ENCODE measurements at places on chromosomes 12 and 14.

GRCh38 chr12:76183459-76184186 lies 99.1 kb upstream of the NAP1L1 start:
- DNase-seq: peak; percentile 77

GRCh38 chr14:100135073-100135472 lies 24.4 kb downstream of the DEGS2 start:
- DNase-seq: no peak

GRCh38 chr12:592024-592505 lies 71.2 kb downstream of the NINJ2 start:
- DNase-seq: no peak

DNA sequence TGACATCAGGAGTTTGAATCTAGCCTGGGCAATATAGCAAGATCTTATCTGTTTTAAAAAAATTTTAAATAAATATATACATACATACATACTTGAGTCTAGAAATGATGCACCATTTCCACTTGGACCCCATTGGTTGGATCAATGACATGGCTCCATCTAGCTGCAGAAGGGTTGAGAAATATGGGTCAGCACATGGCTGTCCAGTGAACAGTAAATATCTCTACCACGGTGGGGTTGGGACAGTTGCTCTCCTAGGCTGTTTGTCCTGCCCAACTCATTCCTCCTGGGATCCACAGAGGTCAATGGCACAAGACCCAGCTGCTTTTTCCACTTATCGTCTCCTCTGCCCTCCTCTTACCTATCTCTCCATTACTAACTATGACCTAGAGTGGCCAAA lies 23.6 kb downstream of the PLEKHH1 start:
- DNase-seq: no peak

DNA sequence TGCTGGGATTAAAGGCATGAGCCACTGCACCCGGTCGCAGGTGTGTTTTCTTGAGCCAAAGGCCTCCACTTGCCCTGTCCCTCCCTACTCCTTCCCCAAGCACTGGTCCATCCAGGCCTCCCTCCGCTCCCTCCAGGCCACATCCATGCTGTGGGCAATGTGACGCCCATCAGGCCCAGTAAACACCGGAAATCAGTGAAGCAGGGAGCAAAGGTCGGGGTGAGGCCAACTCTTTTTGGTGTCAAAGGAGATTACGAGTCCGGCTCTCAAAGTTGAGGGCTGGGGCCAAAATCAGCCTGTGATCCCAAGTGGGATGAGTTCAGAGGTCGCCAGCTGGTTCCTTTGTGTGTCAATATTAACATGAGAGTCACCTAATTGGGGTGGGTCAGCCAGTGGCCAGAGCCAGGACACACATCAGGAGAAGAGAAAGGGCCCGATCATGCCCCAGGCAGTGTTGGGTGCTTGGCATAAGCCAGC lies 195.7 kb downstream of the RBM19 start:
- no peak for DNase-seq

- DNase-seq: no peak
Measured at GRCh38 chr12:57603815-57604453, 690 bp upstream of the DTX3 start.

DNA sequence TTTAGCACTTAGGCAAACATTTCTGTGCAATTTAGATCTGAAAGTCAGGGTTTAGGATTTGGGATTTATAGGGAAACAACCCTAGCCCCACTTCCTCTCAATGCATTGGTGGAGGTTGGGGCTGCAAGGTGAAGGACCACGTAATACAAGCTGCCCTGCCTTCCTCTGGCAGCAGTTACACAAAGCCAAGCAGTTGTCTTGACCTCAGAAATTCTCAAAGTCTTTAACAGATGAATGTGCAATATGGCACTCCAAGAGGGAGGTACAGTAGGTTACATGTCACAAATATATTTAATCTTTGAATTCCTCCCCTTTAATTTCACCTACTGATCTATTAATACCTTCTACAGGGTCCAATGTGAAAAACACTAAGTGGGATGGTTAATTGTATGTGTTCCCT lies 23.9 kb downstream of the IFNG-AS1 start:
- DNase-seq: no peak

- DNase-seq: no peak
Measured at GRCh38 chr12:42468341-42468821, 121.2 kb downstream of the PRICKLE1 start.

- DNase-seq: no peak
Measured at GRCh38 chr12:125564753-125565152, 499.5 kb downstream of the AACS start.

GRCh38 chr12:15278816-15279658 lies 43.3 kb upstream of the PTPRO start:
- no peak for DNase-seq

DNA sequence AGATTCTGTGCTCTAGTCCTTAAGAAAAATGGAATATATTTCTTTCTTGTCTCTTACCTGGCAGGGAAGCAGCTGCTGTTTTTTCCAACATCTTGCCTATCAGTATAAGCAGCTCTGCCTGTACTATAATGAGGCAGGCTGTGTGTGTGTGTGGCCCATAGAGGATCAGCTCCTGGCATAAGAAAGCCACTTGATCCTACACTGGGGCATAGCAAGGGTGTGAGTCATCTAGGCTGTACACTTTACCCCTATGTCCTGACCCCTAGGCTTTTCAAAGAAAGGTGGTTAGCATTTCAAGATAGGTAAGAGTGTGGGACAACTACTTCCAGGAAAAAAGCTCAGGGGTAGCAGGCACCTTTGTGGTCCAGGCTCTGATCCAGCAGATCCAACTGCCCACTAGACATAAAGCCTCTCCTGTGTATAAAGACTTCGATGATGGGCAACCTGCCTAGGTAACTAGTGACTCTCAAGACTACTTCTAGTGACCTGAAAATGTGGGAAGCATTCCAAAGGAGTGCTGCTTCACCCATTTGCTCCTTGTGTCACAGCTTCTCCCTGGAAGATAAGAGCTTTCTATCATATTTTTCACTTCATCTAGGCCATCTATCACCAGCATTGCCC lies 4.9 kb upstream of the SENP1 start:
- no peak for DNase-seq

DNA sequence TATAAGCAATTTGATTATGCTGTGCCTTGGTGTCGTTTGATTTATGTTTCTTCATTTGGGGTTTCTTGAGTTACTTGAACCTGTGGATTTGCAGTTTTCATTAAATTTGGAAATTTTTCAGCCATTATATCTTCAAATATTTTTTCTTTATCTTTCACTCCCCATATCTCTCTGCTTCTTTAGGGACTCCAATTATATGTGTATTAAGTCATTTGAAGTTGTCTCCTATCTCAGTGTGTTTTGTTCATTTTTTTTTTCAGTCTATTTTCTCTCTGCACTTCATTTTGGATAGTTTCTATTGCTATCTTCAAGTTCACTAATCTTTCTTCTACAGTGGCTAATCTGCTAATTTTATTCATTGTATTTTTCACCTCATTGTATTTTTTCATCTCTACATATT lies 29.4 kb upstream of the RTRAF start:
- no peak for DNase-seq

GRCh38 chr14:50937325-50937724 lies 7.0 kb downstream of the PYGL start:
- DNase-seq: peak; percentile 73

- DNase-seq: no peak
Measured at GRCh38 chr14:77059276-77059915, 30.9 kb upstream of the IRF2BPL start.

DNA sequence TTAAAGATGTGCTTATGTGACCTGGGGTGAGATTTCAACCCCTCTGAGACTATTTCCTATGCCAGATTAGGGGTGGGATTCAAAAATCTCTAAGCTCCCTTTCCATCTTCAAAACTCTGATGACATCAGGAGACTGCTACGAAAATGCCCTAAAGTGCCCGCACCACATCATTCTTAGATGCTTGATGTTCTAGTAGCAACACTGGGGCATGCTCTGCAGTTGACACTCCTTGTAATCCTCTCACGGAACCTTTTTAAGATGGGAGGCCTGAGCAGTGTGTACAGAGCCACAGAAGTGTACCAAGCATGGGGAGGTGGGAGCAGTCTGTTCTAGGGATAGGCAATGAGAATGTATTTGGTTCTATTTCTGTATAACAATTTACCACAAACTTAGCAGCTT lies 12.2 kb downstream of the FOS start:
- no peak for DNase-seq

DNA sequence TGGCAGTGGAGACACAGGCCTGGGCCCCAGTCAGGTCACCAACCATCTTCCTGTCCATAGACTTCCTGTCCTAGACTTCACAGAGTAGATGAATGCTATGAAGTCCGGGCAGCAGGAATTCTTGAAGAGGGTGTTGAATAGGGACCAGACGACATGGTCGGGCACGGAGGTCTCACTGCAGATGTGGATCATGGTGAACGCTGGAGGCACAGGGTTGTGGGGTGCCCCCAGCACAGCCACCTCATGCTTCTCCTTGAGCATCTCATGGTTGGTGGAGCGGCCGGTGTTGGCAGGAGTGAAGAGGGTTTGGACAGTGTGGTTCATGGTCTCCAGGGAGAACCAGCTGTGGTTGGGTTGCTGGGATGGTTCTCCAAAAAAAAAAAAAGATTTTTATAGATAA lies 55.8 kb upstream of the AMIGO2 start:
- no peak for DNase-seq

DNA sequence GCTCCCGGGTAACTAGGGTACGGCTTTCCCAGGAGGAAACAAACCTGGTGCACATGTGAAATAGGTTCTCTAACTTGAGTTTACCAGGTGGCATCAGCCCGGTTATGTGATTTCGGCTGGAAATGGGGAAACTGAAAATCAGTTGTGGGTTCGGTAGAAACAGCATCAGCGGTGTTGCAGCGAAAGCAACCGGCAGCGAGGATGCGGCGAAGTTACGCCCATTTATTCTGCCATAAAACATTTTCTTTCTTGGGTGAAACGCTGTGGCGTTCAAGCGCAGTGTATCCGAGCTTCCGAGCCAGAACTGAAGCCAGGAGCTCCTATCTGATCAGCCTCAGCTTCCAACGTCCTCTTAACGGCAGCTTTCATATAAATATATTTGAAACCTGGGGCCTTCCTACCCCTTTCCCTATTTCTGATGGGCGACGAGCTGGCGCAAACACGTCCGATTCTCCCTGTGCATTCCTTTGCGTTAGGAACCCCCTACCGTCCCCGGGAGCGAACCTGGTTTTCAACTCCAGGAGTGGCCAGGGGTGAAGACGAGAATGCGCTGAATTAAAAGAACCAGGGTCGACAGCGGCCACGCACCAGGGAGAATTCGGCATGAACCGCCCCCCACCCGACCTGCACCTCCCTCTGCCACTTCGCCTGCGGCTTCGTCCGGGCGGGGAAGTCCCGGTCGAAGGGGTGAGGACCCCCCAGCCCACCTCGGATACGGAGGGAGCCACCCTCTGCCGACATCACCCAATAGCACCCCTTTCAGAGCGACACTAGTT lies 1.6 kb downstream of the DPF3 start:
- DNase-seq: no peak

DNA sequence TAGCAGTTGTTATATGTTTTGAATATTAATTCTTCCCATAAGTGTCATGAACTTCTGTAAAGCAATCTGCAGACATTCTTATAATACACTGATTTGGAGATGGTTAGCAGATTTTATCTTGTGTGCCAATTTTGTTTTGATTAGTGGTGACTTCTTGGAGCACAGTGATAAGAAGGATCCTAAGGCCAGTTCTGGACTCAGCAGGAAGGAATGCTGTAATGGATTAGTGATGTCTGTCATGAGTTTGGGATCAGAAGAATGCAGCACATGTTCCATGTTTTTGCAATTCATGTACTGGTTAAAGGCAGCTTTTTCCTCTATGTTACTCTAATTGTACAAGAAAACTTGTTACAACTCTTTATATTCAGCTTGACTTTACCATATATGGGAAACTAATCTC lies 91.5 kb downstream of the UNC79 start:
- no peak for DNase-seq

- DNase-seq: no peak
Measured at GRCh38 chr12:75725521-75726111, 214.2 kb upstream of the KRR1 start.

DNA sequence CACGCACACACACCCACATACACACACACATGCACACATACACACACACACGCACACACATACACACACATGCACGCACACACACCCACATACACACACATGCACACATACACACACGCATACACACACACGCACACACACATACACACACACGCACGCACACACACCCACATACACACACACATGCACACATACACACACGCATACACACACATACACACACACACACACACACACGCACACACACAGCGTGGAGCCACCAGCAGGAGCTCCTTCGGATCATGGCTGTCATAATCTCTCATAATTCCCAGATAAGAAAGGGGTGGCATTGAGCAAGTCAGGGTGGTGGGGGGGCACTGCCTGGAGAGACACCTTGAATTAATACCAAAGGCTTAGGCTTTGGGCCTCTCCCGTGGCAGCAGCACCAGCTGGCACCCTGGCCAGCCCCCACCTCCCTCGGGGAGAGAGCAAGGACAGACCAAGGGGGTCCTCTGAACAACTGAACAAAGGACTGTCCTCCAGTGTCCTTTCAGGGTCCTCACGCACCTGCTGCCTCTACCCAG lies 21.9 kb downstream of the ANO2 start:
- DNase-seq: no peak

DNA sequence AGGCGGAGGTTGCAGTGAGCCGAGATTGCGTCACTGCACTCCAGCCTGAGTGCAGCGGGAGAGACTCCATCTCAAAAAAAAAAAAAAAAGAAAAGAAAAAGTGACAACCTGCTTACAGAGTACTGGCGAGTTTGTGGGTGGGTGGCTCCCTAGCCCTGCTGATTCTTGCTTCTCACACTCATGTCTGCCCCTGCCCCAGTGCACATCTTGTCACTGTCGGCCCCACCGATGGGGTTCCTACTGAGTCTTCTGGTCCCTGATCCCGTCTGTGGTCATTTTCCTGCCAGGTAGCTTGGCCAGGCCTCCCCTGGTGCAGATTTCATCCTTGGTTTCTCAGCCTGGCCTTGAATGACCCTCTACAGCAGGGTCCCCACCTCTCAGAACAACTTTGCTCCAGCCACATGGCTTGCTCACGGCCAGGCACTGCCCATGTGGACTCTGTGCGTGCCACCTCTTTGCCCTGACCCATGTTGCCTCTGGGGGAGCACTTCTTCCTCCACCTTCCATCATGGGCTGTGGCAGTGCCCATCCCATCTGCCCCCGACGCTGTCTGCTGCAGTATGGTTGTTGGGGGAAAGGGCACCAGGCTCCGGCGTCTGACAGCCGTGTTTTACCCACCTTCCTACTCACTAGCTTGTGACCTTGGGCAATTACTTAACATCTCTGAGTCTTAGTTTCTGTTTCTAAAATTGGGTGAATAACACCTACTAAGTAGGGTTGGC lies 2.1 kb upstream of the PTPN6 start:
- peak; percentile 82 for DNase-seq

- DNase-seq: peak; percentile 56
Measured at GRCh38 chr14:21015312-21015711, 9.5 kb downstream of the NDRG2 start.

All from CD14-positive monocyte (primary cell).